CD4-positive, alpha-beta T cell (primary cell): ENCODE measurements at places on chromosomes 2 and 18.

- no peak for DNase-seq
Measured at GRCh38 chr2:187527262-187527661, 27.0 kb downstream of the TFPI start.

- no peak for DNase-seq
Measured at GRCh38 chr2:83282841-83283240, 1176.2 kb downstream of the SUCLG1 start.

- DNase-seq, result no peak
Measured at GRCh38 chr18:32753656-32754260, 19.1 kb downstream of the KLHL14 start.

DNA sequence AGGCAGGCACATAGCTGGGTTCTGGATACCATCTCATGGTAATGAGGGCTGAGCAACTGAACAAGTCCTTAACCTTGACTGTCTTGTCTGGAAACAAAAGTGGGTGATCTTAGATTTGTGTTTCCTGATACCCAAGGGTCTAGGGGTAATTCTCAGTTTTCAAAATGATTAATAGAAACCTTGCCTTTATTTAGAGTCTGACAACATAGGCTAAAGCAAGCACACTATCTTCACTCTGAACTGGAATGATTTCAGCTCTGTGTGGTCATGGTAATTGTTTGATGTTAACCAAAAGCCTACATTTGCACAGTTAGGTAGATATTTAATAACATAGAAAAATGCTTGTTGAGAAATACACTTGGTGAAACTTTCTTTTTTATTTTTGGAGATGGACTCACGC, 6.8 kb upstream of the LAMA3 start:
- no peak for DNase-seq

DNA sequence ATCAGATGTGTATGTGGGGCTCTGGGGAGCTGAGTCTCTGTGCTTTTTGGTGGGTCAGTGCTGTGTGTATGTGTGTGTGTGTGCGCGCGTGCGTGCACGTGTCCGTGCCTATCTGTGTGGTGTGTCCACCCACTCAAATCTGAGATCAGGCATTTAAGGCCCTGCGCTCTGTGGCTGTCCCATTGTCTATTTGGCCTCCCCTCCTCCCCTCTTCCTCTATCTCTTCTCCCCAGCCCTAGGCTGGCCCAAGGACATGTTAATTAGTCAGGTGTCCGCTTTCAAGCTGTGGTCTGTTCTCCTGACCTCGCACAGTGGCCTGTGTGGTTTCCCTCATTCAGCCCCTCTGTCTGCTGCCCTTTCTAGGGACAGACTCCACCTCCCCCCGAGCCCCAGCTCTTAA, 136.4 kb downstream of the DYSF start:
- no peak for DNase-seq

GRCh38 chr2:45390441-45390840, 220.6 kb downstream of the SRBD1 start:
- no peak for DNase-seq

GRCh38 chr2:207987025-207987716, 38.2 kb downstream of the PLEKHM3 start:
- no peak for DNase-seq

DNA sequence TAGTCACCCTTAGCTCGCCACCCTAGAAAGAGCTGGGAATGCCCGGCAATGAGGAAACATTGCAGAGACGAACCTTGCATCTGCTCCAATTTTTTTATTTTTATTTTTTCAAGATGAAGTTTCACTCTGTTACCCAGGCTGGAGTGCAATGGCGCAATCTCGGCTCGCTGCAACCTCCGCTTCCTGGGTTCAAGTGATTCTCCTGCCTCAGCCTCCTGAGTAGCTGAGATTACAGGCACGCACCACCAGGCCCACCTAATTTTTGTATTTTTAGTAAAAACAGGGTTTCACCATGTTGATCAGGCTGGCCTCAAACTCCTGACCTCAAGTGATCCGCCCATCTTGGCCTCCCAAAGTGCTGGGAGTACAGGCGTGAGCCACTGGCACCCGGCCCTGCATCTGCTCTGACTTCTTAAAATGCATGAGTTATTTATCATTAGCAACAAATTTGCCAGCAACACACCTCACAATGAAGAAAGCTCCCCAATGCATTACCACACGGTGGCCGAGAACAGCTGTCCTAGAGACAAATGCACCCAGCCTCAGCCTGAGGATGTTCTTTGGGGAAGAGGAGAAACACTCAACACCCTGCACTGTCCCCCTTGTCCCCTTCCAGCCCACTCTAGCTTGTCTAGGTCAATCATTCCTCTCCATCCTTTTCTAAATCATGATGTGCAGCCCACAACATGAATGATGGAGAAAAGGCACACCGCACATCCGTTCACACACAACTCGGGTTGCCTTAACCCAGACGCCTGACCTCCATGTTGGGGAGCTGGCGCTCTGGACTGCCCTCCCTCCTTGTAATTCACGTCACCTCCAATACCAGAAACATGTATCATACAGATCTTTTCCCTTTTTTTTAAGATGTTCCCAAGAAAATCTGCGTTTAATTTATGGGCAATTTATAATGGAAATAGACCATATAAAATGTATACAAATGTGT, 46.9 kb downstream of the TTC32 start:
- DNase-seq, result no peak

GRCh38 chr18:75016025-75016717, 192.8 kb downstream of the PTGR3 start:
- DNase-seq, result no peak

DNA sequence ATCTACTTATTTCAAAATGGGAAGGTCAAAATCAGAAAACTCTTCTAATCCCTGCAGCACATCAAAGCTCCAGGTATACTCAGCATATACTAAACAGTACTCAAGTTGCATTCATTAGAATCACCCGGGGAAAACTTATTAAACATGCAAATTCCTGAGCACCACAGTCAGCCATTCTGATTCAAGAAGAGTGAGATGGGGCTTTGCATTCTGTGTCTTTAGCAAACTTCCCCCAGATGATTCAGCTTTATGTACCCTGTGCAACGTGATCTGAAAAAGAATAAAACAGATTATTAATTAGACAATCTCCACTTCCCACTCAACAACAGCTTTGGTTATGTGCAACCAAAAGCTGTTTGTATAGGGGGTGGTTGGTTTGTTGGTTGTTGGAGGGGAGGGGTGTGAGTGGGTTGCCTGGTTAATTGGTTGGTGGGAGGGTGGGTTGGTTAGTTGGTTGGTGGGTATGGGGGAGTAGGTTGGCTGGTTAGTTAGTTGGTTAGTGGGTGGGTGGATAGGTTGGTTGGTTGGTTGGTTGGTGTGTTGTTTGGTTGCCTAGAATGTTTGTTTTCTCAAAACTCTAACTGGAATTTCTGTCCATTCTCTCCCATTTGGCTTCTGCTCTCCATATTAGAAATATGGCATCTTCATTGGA, 112.5 kb upstream of the AGAP1 start:
- no peak for DNase-seq

GRCh38 chr2:64639691-64640090, 14.0 kb downstream of the SERTAD2 start:
- no peak for DNase-seq

GRCh38 chr2:212686285-212686895, 147.8 kb upstream of the ERBB4 start:
- DNase-seq, result peak; percentile 74

DNA sequence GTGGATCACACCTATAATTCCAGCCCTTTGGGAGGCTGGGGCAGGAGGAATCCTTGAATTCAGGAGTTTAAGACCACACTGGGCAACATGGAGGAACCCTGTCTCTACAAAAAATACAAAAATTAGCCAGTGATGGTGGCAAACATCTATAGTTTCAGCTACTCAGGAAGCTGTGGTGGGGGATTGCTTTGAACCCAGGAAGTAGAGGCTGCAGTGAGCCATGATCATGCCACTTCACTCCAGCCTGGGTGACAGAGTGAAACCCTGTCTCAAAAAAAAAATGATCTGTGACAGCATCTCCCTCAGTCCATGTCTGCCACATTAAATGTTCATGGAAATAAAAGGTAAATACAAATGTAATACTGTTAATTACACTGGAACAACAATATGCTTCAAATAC, 121.4 kb upstream of the COL5A2 start:
- peak; percentile 45 for DNase-seq

DNA sequence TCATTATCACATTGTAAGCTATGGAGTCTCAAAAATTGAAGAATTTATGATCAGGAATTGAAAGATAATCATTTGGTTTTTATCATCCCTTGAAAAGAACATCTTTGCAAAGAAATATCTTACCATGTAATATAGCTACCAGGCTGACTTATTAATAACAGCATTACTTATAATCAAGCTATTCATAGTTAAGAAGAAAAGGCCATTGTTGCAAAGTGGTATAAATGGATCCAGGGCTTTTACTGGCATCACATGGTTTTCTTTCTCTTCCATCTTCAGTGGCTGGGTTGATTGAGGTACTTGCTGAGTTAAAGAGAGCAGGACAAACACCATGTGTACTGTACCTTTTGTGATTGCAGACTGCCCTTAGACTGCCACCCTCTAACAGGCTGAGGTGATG, 39.6 kb downstream of the MFSD6 start:
- DNase-seq, result no peak

DNA sequence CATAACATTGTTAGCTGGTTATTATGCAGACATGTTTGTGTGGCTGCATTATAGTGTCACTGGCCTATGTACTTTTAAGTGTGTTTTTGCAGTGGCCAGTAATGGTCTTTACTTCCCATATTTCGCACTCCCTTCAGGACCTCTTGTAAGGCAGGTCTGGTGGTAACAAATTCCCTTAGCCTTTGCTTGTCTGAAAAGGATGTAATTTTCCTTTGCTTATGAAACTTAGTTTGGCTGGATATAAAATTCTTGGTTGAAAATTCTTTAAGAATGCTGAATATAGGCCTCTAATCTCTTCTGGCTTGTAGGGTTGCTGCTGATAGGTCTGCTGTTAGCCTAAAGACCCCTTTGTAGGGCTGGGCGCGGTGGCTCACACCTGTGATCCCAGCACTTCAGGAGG, 34.7 kb downstream of the ZC3H8 start:
- DNase-seq, result no peak

DNA sequence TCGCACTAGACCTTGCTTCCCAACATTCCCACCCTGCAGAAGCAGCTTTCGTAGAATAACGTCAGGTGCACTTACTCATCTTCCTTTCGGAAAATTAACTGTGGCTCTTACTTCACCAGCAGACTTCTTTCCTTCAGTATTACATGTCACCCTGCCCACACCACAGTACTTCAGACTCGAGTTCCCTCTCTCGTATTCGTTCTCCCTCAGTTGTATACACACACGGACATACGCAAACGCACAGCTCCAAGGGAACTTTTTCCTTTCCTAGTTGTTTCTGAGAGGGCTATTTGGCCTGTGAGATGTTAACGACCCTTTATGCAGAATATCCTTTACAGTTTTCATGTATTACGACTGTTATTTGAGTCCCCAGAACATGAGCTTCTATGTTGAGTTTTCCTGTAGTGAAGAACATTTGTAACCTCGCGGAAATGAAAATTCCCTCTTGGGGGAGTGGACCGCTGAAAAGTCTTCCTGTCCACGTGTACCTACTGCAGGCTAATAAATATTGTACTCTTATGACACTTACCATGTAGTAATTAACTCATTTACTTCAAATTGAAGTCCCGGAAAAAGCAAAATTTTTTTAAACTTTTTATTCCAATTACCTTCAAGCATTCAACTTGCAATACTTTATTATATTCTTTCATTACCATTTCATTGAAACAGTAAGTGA, 908 bp downstream of the ERLEC1 start:
- DNase-seq, result no peak

- no peak for DNase-seq
Measured at GRCh38 chr2:190579915-190580846, 45.7 kb upstream of the NEMP2 start.

DNA sequence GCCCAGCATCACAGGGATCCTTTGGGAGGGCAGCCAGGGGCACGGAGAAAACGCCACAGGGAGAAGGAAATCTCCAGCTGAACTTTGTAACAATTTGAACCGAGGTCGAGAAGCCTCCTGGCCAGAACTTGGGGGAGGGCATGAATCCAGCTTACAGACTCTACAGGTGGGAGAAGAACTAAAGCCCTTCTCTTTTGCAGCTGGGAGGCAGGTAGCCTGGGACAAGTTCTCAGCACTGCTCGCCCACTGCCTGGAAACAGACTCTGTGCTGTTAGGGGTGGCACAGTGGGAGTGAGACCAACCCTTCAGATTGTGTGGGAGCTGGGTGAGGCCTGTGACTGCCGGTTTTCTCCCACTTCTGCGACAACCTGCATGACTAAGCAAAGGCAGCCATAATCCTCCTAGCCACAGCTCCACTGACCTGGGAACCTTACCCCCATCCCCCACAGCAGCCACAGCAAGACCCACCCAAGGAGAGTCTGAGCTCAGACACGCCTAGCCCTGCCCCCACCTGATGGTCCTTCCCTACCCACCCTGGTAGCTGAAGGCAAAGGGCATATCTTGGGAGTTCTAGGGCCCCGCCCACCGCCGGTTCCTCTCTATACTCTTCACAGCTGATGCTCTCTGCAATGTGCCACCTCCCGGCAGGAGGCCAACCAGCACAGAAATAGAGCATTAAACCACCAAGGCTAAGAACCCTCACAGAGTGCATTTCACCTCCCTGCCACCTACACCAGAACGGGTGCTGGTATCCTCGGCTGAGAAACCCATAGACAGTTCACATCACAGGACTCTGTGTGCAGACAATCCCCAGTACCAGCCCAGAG, 136.0 kb upstream of the SIX2 start:
- no peak for DNase-seq

DNA sequence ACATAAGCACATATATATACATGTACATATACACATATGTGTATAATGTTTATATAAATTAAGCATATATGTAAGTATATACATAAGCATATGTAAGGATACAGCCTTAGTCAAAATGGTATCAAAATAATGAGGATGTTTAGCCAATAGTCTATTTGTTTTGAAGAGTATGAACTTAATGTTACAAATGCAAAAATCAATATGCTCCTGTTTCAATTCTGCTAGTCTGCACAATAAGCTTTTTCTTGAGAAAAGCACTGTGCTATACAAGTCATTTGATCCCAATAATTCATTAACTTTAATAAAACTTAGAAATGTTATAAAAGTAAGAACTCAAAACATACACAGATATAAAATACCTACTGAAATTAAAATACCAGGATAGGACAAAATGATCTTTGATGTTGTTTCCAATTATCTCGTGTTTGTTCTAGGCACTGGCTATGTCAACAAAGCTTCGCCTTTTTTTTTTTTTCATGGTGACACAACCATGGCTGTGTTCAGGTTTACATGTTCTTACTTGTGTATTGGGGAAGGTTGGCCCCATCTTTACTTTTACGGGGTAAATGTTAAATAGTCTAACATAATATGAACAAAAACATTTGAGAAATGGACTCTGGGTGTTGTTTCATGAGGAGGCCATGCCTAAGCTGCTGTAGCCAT, 271.1 kb upstream of the CDH19 start:
- no peak for DNase-seq

- DNase-seq, result no peak
Measured at GRCh38 chr2:69579536-69579935, 64.0 kb downstream of the AAK1 start.

DNA sequence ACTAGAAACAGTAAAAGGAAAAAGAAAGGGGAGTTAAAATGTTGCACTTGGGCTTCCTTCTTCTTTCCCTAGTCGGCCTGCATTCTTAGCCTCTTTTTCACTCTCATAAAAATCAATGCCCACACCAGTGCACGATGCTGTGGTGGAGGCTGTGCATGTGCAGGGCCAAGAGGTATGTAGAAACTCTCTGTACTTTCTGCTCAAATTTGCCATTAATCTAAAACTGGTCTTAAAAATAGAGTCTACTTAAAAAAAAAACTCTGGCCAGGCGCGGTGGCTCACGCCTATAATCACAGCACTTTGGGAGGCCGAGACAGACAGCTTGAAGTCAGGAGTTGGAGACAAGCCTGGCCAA, 11.1 kb downstream of the TRAPPC8 start:
- DNase-seq, result no peak

- DNase-seq, result no peak
Measured at GRCh38 chr2:99084256-99084655, 57.3 kb upstream of the C2orf15 start.
